Activated T-cell treated with anti-CD3 and anti-CD28 coated beads for 24 hours (primary cell): ENCODE measurements at places on chromosomes 1 and 21.

DNA sequence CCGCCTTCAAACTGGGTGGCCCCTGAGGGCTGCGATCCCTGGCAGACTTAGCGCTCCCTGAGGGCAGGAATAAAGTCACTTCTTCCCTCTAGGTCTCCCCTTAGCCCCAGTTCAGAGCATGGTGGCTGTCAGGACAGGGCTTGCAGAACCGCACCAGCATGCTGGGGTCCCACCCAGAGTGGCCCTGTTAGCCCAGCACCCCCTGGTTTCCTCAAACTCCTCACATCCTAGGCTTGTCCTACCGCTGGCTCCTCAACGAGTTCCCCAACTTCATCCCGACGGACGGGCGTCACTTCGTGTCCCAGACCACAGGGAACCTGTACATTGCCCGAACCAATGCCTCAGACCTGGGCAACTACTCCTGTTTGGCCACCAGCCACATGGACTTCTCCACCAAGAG is 15.8 kb downstream of the CNTN2 start:
- DNase-seq: no peak

- DNase-seq: no peak
These were observed 918.8 kb upstream of the TMPRSS15 start for GRCh38 chr21:19322360-19322759.

GRCh38 chr21:44758781-44759627 is 42.6 kb downstream of the UBE2G2 start:
- no peak for DNase-seq

- DNase-seq: no peak
These were observed 65.0 kb downstream of the SYT6 start for GRCh38 chr1:114088392-114089299.

- DNase-seq: peak; percentile 74
These were observed 24.5 kb upstream of the LRRC8C start for GRCh38 chr1:89608319-89608983.

- DNase-seq: no peak
These were observed 765 bp upstream of the BMP8A start for GRCh38 chr1:39490596-39491145.

DNA sequence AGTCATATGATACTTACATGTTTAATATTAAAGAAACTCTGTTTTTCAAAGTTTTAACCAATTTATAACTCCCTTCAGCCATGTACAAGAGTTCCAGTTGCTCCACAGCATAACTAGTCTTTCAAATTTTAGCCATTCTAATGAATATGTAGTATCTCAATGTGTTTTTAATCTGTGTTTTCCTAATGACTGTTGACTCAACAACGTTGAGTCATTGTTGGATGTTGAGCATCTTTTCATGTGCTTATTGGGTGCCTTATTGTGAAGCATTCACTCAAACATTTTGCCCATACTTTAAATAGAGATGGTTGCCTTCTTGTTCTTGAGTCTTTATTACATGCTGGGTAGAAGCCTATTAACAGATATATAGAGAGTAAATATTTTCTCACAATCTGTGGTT is 240.2 kb upstream of the LYPLAL1 start:
- DNase-seq: no peak

- DNase-seq: no peak
These were observed 66.6 kb downstream of the SPAG17 start for GRCh38 chr1:118118469-118118868.

DNA sequence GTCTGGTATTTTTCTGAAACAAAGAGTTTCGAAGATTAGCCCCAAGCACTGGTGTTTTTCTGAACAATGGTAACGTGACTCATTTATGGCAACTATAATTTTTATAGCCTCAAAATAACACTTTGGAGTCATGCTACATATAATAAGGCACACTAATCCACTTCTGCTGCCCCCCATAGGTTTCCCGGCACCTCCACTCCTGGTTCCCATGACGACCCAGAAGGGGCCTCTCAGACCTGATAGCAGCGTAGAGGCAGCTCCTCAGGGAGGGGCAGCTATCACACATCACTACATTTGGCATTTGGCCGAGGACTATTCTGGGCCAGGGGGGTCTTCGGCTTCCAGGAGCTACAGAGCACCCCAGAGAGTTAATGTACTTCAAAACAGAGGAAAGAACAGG is 23.3 kb downstream of the CAPN8 start:
- no peak for DNase-seq

- DNase-seq: no peak
These were observed 58.4 kb upstream of the MYOCOS start for GRCh38 chr1:171563675-171564074.

DNA sequence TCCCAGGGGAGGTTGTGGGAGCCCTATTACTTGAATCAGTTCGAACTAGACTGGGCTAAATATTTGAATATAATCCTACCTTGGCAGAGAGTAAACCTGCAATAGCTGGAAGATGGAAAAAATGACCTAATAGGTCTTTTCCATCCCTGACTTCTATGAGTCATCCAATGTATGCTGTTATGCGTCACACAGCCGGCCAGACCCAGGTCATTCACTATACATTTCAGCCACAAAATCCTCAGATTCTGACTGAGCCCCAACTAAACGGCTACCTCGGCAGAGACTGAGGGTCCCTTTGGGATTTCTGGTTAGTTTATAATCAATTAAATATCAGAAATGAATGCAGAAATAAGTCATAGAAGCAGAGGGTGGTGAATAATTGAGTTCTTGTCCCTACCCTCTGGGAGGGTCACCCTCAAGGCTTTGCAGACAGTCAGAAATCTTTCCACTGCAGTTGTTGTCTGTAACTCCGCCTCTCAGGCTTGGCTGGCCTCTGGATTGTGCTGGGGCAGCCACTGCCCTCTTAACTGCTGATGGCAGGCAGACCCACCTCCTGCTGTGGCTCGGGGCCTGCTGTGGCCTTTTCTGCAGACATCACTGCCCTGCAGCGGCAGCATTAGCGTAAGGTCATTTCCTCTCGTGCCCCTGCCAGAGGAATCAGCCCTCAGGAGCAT is 240.5 kb downstream of the TGFB2 start:
- DNase-seq: no peak

DNA sequence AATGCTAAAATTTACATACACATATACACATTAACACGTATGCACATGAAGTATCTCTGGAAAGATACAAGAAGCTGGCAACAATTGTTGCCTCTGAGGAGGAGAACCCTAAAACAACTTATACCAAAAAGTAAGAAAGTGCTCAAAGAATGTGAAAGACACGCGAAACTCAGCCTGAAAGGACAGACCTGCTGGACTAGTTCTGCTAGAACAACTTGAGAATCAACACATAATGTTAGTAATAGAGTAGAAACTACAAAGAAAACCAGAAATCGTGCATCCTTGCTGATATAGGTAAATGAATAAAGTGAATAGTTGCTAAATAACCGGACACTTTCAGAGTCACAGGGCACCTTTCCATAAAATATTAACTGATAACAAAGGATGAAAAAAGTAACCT is 242.5 kb downstream of the RERE start:
- DNase-seq: no peak

DNA sequence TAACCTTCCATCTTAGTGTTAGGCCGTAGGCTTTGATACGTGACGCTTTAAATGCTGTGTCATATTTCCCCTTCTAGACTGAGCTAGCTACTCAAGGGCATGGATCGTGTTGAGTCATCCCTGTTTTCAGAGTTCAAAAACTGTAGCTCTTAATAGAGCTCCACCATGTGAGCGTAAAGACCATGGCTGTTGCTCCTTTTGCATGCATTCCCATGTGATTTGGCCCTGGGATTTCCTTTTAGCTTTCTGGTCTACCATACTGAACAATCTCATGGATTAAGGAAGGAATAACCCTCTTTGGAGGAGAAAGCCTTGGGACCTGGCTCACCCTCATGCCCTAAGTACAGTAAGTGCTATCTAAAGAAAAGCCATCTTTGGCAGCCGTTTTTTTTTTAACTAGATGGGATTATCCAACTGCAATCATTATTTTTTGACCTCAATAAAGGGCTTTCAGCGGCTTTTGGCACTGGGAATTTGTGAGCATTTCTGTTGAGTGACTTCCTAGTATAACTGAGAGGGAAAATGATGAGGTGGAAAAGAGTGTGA is 76.6 kb downstream of the PLPP3 start:
- no peak for DNase-seq

- DNase-seq: peak; percentile 20
These were observed at the start of gene ITLN2 for GRCh38 chr1:160954158-160955104. Gene ITLN2 (minus strand): TSS chr1:160954809. CDS start chr1:160954741, 68 bp downstream.

DNA sequence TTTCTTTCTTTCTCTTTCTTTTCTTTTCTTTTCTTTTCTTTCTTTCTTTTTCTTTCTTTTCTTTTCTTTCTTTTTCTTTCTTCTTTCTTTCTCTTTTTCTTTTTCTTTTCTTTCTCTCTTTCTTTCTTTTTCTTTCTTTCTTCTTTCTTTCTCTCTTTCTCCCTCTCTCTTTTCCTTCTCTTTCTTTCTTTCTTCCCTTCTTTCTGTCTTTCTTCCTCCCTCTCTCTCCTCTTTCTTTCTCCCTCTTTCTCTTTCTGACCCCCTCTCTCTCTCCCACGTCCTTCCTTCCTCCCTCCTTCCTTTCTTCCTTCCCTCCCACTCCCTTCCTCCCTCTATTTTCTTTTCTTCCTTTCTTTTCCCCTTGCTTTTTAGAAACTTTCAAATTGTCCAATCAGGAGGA is 333.6 kb downstream of the PAPPA2 start:
- no peak for DNase-seq

- no peak for DNase-seq
These were observed 201.7 kb downstream of the FGGY start for GRCh38 chr1:59498640-59499039.

DNA sequence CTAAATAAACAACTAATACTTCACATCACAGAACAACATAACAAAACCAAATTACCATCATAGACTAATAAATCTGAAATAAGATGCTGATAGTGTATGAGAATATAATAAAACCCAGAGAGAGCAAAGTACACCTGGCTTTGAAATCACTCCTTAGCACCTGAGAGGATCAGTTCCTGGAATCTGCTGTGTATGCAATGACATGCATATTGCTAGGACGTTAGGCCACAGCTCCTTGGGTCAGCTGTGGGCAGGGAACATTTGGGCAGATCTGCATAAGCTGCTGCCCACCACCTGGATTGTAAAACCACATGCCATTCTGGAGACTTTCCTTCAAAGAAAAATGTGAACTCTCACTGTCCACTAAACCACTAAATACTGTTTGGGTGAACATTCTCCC is 81.1 kb downstream of the NR5A2 start:
- DNase-seq: no peak

GRCh38 chr1:91889717-91890459 is 3.9 kb upstream of the TGFBR3 start:
- DNase-seq: no peak

DNA sequence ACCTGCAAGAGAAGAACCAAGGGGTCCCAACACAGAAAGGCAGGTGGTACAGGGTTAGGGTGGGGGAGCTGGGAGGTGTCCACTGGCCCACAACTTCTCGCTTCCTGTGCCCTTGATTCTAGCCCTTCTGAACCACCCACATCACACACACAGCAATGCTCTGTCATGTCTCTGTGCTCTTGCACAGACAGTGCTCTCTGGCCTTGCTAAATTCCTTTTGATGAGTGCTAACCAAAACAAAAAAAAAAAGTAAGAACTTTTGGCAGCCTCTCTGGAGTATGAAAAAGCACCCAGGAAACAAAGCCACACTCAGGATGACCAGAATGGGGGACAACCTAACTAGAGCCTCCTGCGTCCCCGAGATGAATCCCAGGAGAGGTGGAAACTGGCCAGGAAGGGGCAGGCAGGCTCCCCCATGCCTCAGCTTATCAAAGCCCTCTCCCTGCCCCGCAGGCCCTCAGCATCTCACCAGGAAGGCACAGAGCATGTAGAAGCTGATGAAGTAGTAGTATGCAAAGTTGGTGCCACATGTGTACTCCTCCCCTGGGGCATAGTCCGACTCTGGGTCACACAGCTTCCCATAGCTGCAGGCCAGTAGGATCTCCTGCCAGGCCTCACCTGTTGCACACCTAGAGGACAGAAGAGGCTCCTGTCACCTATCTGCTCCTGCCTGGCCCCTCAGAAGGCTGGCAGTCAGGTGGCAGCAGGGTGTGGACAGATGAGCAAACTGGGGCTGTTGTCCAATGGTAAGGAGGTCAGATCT is 27.2 kb upstream of the KIF21B start:
- DNase-seq: no peak

- no peak for DNase-seq
These were observed 90.4 kb downstream of the PAX7 start for GRCh38 chr1:18721041-18721440.

- DNase-seq: no peak
These were observed 5.8 kb downstream of the KIF1B start for GRCh38 chr1:10216090-10216749.
